Stimulated activated CD4-positive, alpha-beta T cell treated with anti-CD3 and anti-CD28 coated beads, Interleukin-2, amount 100 ng/mL, for 24 hours (primary cell): ENCODE measurements at places on chromosomes 7 and 10.

DNA sequence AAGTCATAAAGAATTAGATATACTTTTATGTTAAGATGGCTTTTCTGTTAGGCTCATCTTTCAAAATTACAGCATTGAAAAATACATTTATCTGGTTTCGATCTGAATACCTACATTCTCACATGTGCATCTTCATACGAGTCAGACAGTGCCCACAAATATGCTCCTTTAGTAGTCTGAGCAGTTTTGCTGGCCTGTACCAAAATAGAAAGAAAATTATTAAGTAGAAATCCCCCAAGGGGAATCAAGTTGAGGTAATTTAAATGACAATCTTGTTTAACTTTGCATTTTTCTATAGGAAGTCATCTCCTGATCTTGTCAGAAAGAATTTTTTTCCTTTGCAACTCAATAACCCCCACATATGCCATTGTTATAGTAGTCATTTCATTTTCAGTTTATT, 287.4 kb upstream of the SEMA3D start:
- no peak for DNase-seq

- DNase-seq, result no peak
Observed at GRCh38 chr10:44723082-44723481, 188.1 kb upstream of the TMEM72 start.

- no peak for DNase-seq
Observed at GRCh38 chr7:75572396-75572795, 80.3 kb downstream of the SPDYE5 start.

- DNase-seq, result no peak
Observed at GRCh38 chr10:112546474-112546873, 99.5 kb downstream of the VTI1A start.

- no peak for DNase-seq
Observed at GRCh38 chr10:62354916-62355315, 19.3 kb upstream of the ZNF365 start.
